ENCODE measurements at places on chromosomes 6 and 20.

DNA sequence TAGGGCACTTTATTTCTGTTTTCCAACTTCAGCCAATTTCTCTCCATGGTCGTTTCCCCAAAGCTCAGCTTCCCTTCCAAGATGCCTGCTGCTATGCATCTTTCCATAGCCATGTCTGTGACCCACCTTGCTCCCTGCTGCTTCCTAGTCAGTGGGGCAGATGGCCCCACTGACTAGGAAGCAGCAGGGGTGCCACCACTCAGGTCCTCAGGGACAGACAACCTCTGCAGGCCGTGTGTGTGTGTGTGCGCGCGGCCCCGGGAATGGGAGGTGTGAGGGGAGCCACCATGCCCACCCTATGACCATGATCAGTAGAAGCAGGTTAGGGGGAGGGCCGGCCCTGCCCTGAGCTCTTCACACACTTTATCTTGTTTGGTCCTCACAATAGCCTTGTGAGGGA, 2.7 kb upstream of the IP6K3 start:
- H3K4me3 ChIP-seq: no peak overlapping the region
- no peak overlapping the region for H3K27ac ChIP-seq
- no peaks in the 10 kb centered on the region for H3K36me3 ChIP-seq
- H3K4me1 ChIP-seq: peaks cover 53% of the 10 kb centered on the region

GRCh38 chr6:37056439-37057127, 51.1 kb downstream of the FGD2 start:
- DNase-seq: peak; percentile 64
- no peaks in the 10 kb centered on the region for H3K27me3 ChIP-seq
- H3K4me3 ChIP-seq: no peak overlapping the region
- H3K4me1 ChIP-seq: peaks cover 26% of the 10 kb centered on the region

GRCh38 chr6:112939563-112939962, 592.4 kb downstream of the RFPL4B start:
- H3K27me3 ChIP-seq: no peaks in the 10 kb centered on the region
- no peak for DNase-seq
- no peaks in the 10 kb centered on the region for H3K36me3 ChIP-seq
- peaks cover 2% of the 10 kb centered on the region for H3K4me1 ChIP-seq
- no peak overlapping the region for H3K27ac ChIP-seq

- H3K27ac ChIP-seq: no peak overlapping the region
- H3K36me3 ChIP-seq: no peaks in the 10 kb centered on the region
- no peaks in the 10 kb centered on the region for H3K27me3 ChIP-seq
Measured at GRCh38 chr20:47427746-47428145, 71.2 kb upstream of the ZMYND8 start.

DNA sequence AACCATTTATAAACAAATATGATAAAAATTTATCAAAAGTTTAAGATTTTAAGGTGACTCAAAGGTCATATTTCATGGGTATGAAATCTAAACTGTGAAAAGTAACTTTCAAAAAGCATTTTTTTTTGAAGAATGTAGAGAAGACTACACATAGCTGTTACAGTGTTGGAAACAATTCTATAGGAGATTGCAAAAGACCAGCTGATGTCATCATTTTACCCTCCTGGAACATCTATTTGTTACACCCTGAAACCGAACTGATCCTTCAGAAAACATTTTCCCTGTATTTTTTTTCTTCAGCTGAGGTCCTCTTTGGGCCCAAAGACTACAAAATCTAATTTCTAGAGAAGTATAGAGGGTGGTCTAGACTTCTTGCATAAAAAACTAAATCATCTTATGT, 297.5 kb upstream of the FERMT1 start:
- H3K27me3 ChIP-seq: no peaks in the 10 kb centered on the region
- no peak overlapping the region for H3K4me3 ChIP-seq
- H3K36me3 ChIP-seq: no peaks in the 10 kb centered on the region
- H3K27ac ChIP-seq: no peak overlapping the region
- peak; percentile 51 for DNase-seq

DNA sequence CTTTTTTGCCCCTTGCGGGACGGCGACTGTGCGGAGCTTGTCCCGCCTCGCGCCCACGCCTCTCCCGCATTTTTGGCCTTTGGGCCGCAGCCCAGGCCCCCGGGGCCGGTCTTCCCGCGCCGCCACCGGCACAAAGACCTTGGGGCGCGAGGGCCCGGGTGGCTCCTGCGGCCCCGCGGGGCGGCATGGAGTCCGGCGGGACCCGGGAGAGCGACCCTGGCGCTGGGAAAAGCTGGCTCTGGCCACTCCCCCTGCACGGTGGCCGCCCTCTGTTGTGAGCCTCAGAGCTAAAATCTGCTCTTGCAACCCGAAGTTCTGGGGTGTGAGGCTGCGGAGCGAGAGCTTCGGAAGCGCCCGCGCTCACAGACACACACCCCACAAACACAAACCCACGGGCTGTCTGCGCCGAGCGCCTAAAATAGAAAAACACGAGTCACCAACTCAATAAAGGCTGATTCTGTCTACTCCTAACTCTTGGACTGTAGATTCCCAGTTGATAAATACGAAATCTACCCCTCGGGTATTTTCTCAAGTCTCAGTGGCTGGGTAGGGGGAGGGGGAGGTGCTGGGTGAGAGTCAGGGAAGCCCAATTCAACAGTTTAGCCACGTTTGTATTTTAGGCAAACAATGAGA, 496 bp upstream of the BEND3 start:
- H3K27me3 ChIP-seq: peaks cover 4% of the 10 kb centered on the region
- peak overlapping the region; percentile 50 for H3K27ac ChIP-seq
- DNase-seq: peak; percentile 69
- H3K4me1 ChIP-seq: peaks cover 6% of the 10 kb centered on the region

DNA sequence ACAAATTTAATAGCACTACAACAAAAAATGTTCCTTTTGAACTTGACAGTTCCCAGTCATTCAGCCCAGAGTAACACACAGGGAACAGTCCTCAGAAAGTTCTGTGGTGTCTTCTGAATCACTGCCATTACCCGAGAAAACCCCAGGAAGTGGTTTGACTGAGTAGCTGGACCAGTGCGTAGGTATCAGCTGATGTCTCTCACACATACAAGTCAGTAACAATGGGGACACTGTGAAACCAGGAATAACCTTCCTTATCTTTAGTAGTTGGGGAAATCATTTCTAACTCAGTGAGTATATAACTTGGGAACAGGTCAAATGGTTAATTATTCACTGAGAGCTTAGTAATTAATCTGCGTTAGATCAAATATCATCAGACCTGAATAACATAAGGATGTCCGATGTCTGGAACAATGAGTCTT, 73.1 kb downstream of the HIVEP2 start:
- DNase-seq: peak; percentile 94
- H3K36me3 ChIP-seq: no peaks in the 10 kb centered on the region
- no peaks in the 10 kb centered on the region for H3K4me1 ChIP-seq

DNA sequence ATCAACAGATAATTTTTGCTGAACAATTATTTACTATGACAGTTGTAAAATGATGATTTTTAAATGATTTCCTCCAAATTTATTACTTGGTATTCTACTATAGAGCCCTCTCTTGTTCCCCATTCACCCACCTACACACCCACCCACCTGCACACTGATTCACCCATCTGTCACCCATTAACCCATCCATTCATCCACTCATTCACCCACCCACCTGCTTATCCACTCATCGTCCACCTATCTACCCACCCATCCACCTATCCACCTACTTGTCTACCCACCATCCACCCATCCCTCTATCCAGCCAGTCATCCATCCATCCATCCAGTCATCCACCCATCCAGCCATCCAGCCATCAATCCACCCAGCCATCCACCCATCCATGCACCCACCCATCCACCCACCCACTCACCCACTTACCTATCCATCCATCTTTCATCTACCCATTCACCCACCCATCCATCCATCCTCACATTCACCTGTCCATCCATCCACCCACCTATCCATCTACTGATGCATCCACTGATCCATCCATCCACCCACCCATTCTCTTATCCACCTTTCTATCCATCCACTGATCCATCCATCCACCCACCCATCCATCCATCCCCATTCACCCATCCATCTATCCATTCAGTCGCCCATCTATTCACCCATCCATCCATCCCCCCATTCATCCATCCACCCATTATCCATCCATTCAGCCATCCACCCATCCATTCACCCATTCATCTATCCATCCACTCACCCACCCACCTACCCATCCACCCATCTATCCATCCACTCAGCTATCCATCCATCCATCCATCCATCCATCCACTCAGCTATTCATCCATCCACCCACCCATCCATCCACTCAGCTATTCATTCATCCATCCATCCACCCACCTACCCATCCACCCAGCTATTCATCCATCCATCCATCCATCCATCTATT, 72.0 kb downstream of the SYNJ2 start:
- H3K4me3 ChIP-seq: no peak overlapping the region
- H3K27me3 ChIP-seq: no peaks in the 10 kb centered on the region
- peaks cover 18% of the 10 kb centered on the region for H3K4me1 ChIP-seq
- DNase-seq: no peak

- H3K36me3 ChIP-seq: no peaks in the 10 kb centered on the region
- H3K4me1 ChIP-seq: peaks cover 3% of the 10 kb centered on the region
- no peak for DNase-seq
Measured at GRCh38 chr6:136668571-136668970, 118.3 kb upstream of the MAP7 start.

DNA sequence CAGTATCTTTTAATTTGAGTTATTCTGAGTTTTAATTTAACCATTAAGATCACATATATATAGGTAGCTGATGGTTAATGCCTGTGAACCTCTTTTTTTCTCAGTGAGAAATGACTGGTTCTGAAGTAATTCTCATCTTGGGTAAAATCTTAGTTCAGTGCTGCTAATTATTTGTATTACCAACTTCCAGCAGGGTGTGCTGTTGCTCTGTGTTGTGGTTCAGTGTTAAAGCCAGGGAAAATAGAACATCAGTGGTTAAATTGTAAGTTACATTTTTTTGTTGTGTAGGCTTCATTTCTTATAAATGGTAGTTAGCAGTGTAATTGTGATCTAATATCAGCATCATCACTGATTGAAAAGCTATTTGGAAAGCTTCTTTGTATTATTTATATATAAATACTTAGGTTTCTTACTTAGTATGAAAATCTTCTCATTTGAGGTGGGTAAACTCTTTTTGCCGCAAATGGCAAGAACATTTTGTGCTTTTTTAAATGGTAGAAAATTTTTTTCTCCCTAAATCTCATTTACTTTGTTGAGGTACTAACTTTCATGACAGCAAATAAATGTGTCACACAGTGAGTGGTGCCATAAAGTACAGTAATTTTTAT, 43.7 kb downstream of the CDC5L start:
- DNase-seq: peak; percentile 73
- no peak overlapping the region for H3K27ac ChIP-seq
- H3K4me3 ChIP-seq: no peak overlapping the region
- H3K4me1 ChIP-seq: peaks cover 4% of the 10 kb centered on the region
